ENCODE measurements at places on chromosomes 7 and 10.

DNA sequence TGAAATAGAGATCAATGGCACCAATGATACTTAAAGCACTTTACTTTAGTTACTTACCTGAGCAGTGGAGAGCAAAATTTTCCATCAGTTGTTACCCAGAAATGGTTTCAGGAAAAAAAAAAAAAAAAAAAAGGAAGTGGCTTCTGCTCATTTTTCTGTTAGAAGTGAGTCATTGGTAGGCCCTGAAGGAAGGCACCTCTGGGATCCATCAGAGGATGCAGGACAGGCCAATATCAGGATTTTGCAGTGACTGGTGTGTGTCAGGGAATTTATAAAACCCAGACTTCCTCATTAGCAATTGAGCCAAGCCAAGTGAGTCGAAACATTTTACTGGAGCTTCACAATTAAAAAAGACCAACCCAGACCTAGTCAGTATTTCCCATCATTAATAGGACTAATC is 2.3 kb upstream of the SMIM30 start:
- DNase-seq: no peak

- DNase-seq: no peak
These were observed 22.7 kb upstream of the AKR1B10 start for GRCh38 chr7:134504660-134505164.

GRCh38 chr7:84060760-84061261 is 133.8 kb downstream of the SEMA3A start:
- peak; percentile 76 for DNase-seq

DNA sequence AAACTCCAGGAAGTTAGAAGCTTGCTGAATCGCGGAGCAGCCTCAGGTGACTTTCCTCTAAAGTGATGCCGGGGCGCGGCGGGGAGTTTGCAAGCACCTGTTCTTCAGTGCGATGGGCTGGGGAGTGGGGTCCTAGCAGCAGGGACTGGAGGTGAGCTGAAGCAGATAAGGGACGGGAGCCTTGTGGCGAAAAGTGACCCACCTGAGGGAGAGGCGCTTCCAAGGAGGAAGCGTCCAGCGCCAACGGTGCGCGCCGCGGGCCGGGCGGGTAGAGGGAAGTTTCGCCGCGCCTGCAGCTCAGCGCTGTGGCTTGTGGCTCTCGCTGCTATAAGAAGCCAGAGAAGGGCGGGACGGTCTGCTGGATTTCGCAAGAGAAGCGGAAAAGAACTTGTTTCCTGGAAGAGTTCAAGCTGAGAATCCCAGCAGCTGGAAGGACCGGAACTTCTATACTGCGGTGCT is at the start of gene STEAP4:
TSS of gene STEAP4 (minus strand) at position 305 of the 459 bp plus-strand sequence. CDS start 22,625 bp downstream, outside the sequence.
- peak; percentile 78 for DNase-seq

GRCh38 chr7:20307119-20307518 is 23.6 kb upstream of the ITGB8 start:
- DNase-seq: no peak

GRCh38 chr10:12782537-12782936 is 219.0 kb downstream of the CCDC3 start:
- DNase-seq: peak; percentile 6
